ENCODE measurements at places on chromosomes 12 and 14. TPM values are rescaled to one million over a fixed set of nuclear protein-coding genes. Genes with fewer than 3 reads are reported as not detected.

DNA sequence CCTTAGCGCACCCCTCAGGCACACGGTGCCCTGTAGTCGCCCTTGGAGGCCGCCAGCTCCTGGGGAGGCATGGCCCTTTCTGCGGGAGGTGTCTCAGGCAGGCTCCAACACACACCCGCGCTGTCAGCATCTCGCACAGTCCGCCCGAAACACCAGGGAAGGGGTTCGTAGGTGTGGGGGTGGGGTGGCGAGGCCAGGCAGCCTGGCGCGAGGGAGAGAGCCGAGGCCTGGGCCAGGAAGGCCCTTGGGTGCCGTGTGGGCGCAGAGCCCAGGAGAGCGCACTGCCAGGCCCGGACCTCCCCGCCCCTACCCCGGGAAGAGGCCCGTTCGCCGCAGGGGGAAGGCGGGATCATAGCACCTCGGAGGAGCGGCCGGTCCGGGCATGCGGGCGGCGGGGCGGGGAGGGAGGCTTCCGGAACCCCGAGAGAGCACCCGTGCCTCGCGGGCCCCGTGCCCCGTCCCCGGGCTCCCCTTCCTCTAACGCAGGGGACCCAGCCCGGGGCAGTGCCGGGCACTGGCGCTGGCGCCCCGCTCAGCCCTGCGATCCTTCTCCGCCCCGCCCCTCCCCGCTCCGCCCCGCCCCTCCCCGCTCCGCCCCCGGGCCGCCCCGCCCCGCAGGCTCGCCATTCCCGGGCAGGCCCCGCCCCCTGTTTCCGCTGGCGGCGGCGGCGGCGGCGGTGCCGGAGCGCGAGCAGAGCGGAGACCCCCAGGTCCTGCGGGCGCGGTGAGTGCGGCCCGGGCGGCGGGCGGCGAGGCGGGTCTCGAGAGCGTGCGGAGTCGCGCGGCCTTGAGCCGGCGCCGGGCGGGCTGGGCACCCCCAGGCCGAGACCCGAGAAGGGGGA is at the start of gene TSPAN9:
Gene TSPAN9 (plus strand): TSS at position 650 of the 842 bp plus-strand sequence. CDS start 123,815 bp downstream, outside the sequence.
- H3K4me3 ChIP-seq = peak within 1 kb of the TSS; percentile 84
- DNase-seq = peak; percentile 72
- peaks cover 22% of the 10 kb centered on the region for H3K27me3 ChIP-seq

- DNase-seq = no peak
- H3K4me1 ChIP-seq = no peaks in the 10 kb centered on the region
- H3K27ac ChIP-seq = no peak overlapping the region
- no peak overlapping the region for H3K4me3 ChIP-seq
Measured at GRCh38 chr12:44960856-44961255, 84.7 kb upstream of the NELL2 start.

- H3K27me3 ChIP-seq = peaks cover 74% of the 10 kb centered on the region
- peak overlapping the region; percentile 89 for H3K4me3 ChIP-seq
- peak; percentile 84 for DNase-seq
- H3K36me3 ChIP-seq = peaks cover 3% of the 10 kb centered on the region
- H3K4me1 ChIP-seq = peaks cover 20% of the 10 kb centered on the region
Measured at GRCh38 chr12:113462117-113462774, 9.4 kb downstream of the LHX5 start.

GRCh38 chr14:81737938-81738337 is 204.3 kb upstream of the SEL1L start:
- H3K36me3 ChIP-seq = no peaks in the 10 kb centered on the region
- no peaks in the 10 kb centered on the region for H3K4me1 ChIP-seq
- DNase-seq = no peak
- H3K27ac ChIP-seq = no peak overlapping the region
- H3K4me3 ChIP-seq = no peak overlapping the region

- H3K36me3 ChIP-seq = no peaks in the 10 kb centered on the region
- no peaks in the 10 kb centered on the region for H3K27me3 ChIP-seq
- no peak for DNase-seq
- no peak overlapping the region for H3K27ac ChIP-seq
- no peaks in the 10 kb centered on the region for H3K4me1 ChIP-seq
- H3K4me3 ChIP-seq = no peak overlapping the region
Measured at GRCh38 chr12:19039515-19039914, 90.0 kb upstream of the PLEKHA5 start.

- no peak overlapping the region for H3K27ac ChIP-seq
- DNase-seq = no peak
- H3K27me3 ChIP-seq = no peaks in the 10 kb centered on the region
- H3K36me3 ChIP-seq = no peaks in the 10 kb centered on the region
Measured at GRCh38 chr12:132508860-132509732, 19.1 kb downstream of the FBRSL1 start.

DNA sequence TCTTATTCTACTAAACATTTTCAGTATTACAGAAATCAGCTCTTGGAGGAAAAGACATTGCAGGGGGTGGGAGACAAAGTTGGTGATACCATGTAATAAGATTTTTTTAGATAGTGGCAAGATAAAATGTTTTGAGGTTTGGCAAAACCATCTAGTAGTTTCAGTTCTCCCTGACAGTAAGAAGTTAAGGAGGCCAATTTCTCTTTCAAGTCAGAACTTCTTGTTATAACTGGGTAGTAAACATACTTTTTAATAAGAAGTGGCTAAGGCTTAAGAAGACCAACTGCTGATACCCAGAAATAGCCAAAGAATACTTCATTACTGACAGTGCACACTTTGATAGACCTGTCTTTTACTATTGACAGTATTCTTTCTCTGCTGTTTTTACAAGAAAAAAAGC is 452.3 kb downstream of the DIO2 start:
- DNase-seq = no peak
- H3K4me3 ChIP-seq = no peak overlapping the region
- no peaks in the 10 kb centered on the region for H3K4me1 ChIP-seq

DNA sequence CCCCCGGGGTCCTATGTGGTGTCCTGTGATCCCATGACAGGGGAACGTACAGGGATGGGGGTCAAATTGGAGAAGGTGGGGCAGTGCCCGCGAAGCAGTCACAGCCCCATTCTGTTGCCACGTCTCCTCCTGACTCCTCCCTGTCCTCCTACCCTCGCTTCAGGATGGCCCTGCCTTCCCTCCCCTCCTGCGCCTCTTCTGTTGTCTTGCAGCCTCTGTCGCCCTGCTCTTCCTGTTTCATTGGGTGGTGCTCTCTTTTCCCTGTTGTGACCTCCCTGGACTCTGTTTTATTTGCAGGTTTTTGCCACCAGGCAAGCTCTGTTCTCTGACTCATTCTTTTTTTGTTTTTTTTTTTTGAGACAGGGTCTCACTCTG is 18.7 kb downstream of the CABP1 start:
- H3K4me1 ChIP-seq = no peaks in the 10 kb centered on the region
- H3K27ac ChIP-seq = no peak overlapping the region
- H3K36me3 ChIP-seq = no peaks in the 10 kb centered on the region
- DNase-seq = no peak
- H3K4me3 ChIP-seq = no peak overlapping the region
- H3K27me3 ChIP-seq = no peaks in the 10 kb centered on the region

DNA sequence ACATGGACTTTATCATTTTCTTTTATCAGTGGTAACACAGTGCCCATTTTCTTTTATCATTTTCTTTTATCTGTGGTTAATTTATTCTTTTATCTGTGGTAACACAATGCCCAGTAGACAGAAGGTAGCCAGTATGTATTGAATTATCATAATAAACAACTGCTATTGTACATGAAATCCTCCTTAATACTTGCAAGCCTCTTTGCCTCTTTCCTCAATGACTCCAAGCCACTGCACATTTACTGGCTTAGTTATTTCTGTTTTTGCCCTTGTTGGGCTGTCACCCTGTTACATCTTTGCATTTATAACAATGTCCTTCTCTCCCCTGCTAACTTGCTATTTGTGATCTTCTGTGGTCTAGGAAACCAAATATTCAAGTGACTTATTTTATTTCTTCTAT is 345.0 kb downstream of the ATP23 start:
- no peak for DNase-seq
- no peak overlapping the region for H3K4me3 ChIP-seq
- peaks cover 6% of the 10 kb centered on the region for H3K27me3 ChIP-seq
- no peaks in the 10 kb centered on the region for H3K4me1 ChIP-seq
- no peak overlapping the region for H3K27ac ChIP-seq
- no peaks in the 10 kb centered on the region for H3K36me3 ChIP-seq

DNA sequence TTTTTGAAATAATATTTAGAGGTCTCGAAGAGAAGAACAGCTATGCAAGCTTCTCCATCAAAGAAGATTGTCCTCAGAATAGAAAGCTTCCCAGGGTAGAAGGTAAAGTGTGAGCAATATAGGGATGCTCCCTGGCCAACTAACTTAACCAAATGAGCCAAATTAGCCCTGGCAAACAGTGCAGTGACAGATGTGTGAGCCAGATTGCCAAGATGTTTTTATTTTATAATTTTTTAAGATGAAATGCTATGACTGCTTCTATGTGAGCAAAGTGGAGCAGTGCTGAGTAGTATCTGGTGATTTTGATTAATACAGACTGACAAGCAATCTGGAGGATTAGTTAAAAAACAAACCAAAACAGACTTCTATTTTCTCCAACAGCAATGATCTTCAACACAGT is 202.1 kb downstream of the NOVA1 start:
- H3K27me3 ChIP-seq = no peaks in the 10 kb centered on the region
- no peak overlapping the region for H3K4me3 ChIP-seq
- H3K27ac ChIP-seq = no peak overlapping the region
- peaks cover 2% of the 10 kb centered on the region for H3K36me3 ChIP-seq

GRCh38 chr14:93281937-93282336 is 50.9 kb downstream of the BTBD7 start:
- H3K27me3 ChIP-seq = no peaks in the 10 kb centered on the region
- no peak overlapping the region for H3K4me3 ChIP-seq
- H3K36me3 ChIP-seq = no peaks in the 10 kb centered on the region
- H3K27ac ChIP-seq = no peak overlapping the region
- peaks cover 5% of the 10 kb centered on the region for H3K4me1 ChIP-seq

- H3K4me1 ChIP-seq = peaks cover 25% of the 10 kb centered on the region
- H3K36me3 ChIP-seq = peaks cover 11% of the 10 kb centered on the region
- peak overlapping the region; percentile 24 for H3K27ac ChIP-seq
Measured at GRCh38 chr14:73008501-73008900, 18.4 kb downstream of the ZFYVE1 start.

- H3K4me3 ChIP-seq = no peak overlapping the region
- DNase-seq = no peak
- H3K4me1 ChIP-seq = no peaks in the 10 kb centered on the region
- peaks cover 10% of the 10 kb centered on the region for H3K36me3 ChIP-seq
- H3K27me3 ChIP-seq = no peaks in the 10 kb centered on the region
- no peak overlapping the region for H3K27ac ChIP-seq
Measured at GRCh38 chr14:48035836-48036235, 360.4 kb upstream of the MDGA2 start.

DNA sequence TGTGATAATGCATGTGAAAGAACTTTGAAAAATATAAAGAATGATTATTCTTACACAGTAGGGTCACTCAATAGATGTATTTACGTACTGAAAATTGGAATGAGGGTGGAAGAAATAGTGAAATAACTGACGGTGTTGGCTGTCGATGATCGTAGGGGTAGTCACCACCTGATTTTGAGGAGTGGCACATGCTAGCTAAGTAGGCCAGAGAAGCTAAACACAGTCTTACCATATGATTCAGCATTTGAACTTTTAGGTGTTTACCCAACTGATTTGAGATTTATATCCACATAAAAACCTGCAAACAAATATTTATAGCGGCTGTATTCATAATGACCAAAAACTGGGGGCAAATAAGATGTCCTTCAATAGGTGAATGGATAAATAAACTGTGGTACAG is 47.6 kb upstream of the HIF1A start:
- H3K4me1 ChIP-seq = peaks cover 41% of the 10 kb centered on the region
- no peak overlapping the region for H3K27ac ChIP-seq
- no peak for DNase-seq
- H3K4me3 ChIP-seq = no peak overlapping the region

GRCh38 chr12:42603246-42603990 is 13.9 kb upstream of the PRICKLE1 start:
- H3K36me3 ChIP-seq = no peaks in the 10 kb centered on the region
- H3K27me3 ChIP-seq = peaks cover 19% of the 10 kb centered on the region

- H3K4me3 ChIP-seq = no peak overlapping the region
- no peak for DNase-seq
- peak overlapping the region; percentile 10 for H3K27ac ChIP-seq
- H3K36me3 ChIP-seq = peaks cover 7% of the 10 kb centered on the region
- no peaks in the 10 kb centered on the region for H3K27me3 ChIP-seq
Measured at GRCh38 chr14:94045563-94046345, 19.6 kb downstream of the OTUB2 start.

GRCh38 chr14:52060080-52060479 is 8.8 kb downstream of the NID2 start:
- no peak overlapping the region for H3K4me3 ChIP-seq
- H3K27ac ChIP-seq = no peak overlapping the region
- H3K36me3 ChIP-seq = no peaks in the 10 kb centered on the region
- no peak for DNase-seq
- H3K4me1 ChIP-seq = no peaks in the 10 kb centered on the region
- peaks cover 31% of the 10 kb centered on the region for H3K27me3 ChIP-seq

DNA sequence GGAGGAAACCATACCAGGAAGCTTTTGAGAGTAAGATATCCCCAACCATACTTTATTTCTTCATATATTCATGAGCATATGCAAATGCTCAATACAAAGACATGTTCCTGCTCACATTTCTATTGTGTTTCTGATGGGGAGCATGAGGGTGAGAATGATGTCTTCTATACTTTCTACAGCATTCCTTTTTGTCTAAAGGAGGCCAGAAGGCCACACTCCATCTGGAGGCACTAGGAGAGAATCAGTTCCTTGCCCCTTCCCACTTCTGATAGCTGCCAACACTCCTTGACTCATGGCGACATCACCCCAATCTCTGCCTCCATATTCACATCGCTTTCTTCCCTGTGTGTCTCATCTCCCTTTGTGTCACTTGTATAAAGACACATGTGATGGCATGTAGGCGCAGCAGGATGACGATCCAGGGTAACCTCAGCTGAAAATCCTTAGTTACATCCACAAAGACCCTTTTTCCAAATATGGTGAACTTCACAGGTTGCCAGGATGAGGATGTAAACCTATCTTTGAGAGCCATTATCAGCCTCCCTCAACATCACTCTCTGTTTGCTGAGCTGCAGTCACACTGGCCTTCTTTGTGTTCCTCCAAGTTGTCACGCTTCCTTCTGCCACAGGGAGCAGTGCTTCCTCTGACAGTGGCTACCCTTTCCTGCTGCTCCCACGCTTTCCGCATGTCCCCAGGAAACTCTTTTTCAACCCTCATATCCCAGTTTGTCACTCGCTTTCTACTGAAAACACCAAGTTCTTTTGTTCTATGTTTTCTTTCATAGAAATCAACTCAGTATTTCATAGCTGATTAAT is 96.9 kb downstream of the STXBP6 start:
- no peak overlapping the region for H3K4me3 ChIP-seq
- H3K4me1 ChIP-seq = no peaks in the 10 kb centered on the region
- peaks cover 15% of the 10 kb centered on the region for H3K27me3 ChIP-seq
- DNase-seq = no peak
- no peak overlapping the region for H3K27ac ChIP-seq

AGAP2 gene
- total RNA-seq = 21.7 TPM

KRT78 gene
- not detected for total RNA-seq

PLCZ1 gene
- not detected for total RNA-seq

PRH2 gene
- total RNA-seq = not detected

SOX5 gene
- 2.5 TPM for total RNA-seq

SMCO2 gene
- 0.72 TPM for total RNA-seq

KERA gene
- not detected for total RNA-seq

HOXC4 gene
- 1.1 TPM for total RNA-seq

CCDC197 gene
- total RNA-seq = 2.2 TPM

SYCP3 gene
- total RNA-seq = 0.30 TPM

PSMB11 gene
- total RNA-seq = not detected

CFAP251 gene
- total RNA-seq = 1.6 TPM

TAS2R46 gene
- total RNA-seq = 0.72 TPM

STAC3 gene
- 4.2 TPM for total RNA-seq

KRT71 gene
- total RNA-seq = not detected

GSG1 gene
- not detected for total RNA-seq

PTGER2 gene
- 6.2 TPM for total RNA-seq

CHFR gene
- total RNA-seq = 68.3 TPM

GNG2 gene
- 233 TPM for total RNA-seq

SCN8A gene
- 0.79 TPM for total RNA-seq

PTPN21 gene
- total RNA-seq = 0.95 TPM
